Fibroblast of skin of scalp (primary cell): ENCODE measurements at places on chromosomes 13 and 19.

GRCh38 chr19:44731081-44731480 lies 17.4 kb upstream of the BCL3 start:
- no peak for DNase-seq

GRCh38 chr19:55092423-55093318 lies 17.0 kb downstream of the EPS8L1 start:
- DNase-seq, result no peak

DNA sequence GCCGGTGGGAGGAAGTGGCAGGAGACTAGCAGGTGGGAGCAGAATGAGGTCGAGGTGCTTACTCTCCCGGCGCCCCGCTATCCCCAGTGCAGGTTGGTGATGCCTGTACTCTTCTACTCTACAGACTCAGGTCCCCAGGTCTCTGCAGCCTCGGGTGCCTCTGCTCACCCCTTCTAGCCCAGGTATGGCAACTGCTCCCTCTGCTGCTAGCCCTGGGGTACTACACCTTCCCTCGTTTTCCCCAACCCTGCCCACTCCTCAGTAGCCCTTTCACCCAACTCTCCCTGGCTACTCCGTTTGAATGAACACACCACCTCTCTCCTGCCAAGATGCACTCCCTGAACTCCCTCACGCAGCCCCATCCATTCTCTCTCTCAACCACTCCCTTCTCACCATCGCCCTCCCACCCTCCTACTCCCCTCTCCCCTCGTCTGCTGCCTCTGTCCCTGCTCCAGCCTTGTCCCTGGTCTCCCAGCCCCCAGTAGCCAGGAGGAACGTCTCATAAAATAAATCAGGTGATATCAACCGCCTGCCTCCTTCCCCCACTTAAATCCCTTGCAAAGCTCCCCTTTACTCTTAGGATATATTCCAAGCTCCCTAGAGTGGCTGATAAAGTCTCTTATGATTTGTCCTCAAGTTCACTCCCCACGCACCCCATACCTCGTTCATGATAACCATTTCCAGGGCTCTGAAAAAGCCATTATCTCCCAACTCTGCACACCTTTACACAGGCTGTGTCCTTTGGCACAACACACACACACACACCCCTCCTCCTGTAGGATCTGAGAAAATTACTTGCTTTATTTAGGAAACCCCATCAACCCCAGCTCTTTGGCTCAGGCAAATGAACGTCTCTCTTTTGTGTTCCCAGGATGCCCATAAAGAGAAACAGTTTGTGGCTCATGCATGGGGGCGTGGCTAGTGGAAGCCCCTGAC lies 8.2 kb upstream of the MEIS3 start:
- peak; percentile 67 for DNase-seq

- peak; percentile 3 for DNase-seq
Measured at GRCh38 chr13:77749344-77749880, 51.9 kb downstream of the SLAIN1 start.

- no peak for DNase-seq
Measured at GRCh38 chr13:49214917-49215376, 5.2 kb upstream of the MLNR start.

DNA sequence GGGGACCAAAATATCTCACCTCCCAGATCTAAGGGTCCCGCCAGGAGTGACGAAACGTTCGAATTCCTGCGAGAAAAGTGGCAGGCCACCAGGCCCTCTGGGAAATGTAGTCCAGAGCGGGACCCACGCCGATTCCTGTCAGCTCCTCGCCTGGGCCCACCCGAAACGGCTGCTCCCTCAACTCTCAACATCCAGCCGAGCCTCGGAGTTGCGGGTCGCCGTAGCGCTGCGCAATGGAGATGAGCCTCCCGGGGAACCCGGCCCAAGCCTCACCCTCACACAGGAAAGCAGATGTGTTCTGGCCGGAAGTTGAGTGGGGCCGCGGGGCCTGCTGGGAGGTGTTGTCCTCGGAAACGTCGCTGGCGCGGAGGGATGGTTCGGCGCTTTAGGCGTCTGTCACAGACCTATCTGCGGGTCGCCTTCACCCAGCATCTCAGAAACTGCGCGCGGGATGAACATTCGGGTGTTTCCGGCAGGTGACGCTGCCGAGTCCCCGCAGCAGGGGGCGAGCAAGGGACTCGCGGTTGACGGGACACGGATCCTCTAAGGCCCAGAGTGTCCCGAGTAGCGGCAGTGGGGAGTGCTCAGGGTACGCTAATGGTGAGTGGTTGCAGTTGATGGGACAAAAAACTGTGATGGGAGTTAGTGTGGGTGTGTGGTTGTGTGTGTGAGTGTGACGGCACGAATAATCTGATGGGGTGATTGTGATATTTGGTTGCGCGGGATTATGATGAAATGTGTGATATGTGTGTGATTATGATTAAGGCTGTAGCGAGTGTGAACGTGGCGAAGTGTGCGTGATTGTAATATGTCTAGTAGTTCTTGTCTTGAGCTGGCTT lies at the start of the genes ZNF568 and ZNF829:
TSS of gene ZNF568 (plus strand) at position 341 of the 839 bp plus-strand sequence. CDS start 6,439 bp downstream, outside the sequence.
TSS of gene ZNF829 (minus strand) at position 300 of the 839 bp plus-strand sequence. CDS start 1,124 bp downstream, outside the sequence.
- DNase-seq, result peak; percentile 91

DNA sequence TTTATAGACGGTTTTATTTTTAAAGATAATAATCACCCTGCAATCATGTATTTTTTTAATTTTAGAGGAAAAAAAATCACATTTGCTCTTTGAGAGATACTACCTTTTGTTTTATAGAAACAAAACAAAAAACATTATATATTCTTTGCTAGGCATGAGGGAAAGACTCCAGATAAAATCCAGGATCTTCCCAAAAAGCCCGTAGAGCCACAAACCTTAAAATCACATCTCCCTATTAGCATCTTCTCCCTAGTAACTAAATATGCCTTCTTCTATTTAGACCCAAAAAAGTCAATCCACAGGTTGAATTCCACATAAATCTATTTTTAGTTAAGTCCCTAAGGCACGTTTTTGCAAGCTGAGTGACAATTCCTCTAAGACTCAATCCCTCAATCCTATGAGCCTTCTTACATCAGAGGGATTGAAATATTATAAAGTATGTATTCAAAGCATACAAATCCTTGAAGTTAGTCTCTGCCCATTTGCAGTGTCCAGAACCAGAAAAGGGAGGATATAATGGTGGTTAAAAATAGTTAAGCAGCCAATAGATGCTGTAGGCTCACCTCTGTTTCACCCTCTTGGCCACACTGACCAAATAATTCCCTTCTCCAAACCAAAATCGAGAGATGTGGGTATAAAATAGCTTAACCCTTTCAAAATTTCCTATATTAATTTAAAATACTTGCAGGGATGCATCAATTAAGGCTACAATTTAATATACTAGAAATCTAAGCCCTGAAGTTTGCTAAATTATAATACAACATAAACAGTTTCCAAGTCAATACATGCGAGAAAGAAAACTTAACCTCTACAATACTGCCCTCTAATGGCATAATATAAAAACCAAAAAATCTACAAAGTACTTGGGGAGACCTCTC lies 64.0 kb downstream of the SERP2 start:
- DNase-seq, result peak; percentile 56

- no peak for DNase-seq
Measured at GRCh38 chr13:113654175-113654560, 3.8 kb downstream of the ATP4B start.

DNA sequence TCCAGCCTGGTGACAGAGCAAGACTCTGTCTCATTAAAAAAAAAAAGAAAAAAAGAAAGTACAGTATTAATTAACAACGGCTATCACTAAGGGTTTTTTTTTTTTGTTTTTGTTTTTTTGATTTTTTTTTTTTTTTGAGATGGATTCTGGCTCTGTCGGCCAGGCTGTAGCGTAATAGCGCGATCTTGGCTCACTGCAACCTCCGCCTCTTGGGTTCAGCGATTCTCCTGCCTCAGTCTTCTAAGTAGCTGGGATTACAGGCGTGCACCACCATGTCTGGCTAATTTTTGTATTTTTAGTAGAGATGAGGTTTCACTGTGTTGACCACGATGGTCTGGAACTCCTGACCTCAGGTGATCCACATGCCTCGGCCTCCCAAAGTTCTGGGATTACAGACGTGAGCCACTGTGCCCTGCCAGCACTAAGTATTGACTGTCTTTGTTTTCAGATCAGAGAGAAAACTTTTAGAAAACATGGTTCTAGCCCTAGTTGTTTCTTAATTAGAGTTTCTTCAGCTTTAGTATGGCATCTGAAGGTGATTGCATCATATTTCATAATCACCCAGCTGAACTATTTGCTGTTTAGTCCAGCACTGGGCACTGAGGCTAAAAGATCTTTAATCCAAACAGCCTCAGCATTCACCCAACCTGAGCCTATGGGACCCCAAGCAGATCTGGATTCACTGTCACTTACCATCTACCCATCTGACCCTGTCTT lies 2.7 kb upstream of the GATAD2A start:
- no peak for DNase-seq
